NCI-H1436 treated with DMSO at 0.1 percent for 48 hours (cell line): ENCODE measurements at places on chromosomes 7 and 10.

DNA sequence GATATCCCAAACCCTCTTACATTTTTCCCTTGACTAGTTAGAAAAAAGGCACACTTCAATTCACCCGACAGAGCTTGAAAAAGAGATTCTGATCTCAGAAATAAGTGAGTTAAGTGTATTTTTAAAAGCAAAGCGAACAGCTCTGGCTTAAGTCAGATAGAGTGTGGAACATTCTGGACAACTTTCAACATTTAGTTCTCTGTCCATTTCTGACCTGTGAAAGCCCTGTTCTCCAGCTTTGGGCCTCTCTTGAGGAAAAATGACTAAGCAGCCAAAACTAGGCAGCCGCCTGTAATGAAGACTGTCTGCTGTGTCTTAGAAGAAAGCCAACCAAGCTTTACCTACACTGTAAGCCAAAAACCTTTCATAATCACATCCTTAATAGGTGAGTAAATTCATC, 50.5 kb downstream of the CDK6 start:
- no peak for DNase-seq

- no peak for DNase-seq
Measured at GRCh38 chr10:5563991-5564536, 39.3 kb downstream of the CALML3 start.

DNA sequence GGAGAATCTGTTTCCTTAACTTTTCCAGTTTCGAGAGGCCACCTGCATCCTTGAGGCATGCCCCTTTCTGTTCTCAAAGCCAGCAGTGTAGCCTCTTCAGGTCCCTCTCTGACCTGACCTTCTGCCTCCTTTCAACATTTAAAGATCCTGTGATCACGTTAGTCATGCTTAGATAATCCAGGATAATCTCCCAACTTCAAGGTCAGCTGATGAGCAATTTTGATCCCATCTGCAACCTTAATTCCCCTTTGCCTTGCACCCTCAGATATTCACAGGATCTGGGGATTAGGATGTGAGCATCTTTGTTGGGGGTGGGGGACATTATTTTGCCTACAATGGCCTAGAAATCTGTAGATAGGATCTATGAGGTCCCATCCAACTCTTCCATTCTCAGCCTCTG, 8.0 kb downstream of the HKDC1 start:
- DNase-seq, result no peak

GRCh38 chr7:137986252-137987017, 15.5 kb downstream of the CREB3L2 start:
- no peak for DNase-seq

DNA sequence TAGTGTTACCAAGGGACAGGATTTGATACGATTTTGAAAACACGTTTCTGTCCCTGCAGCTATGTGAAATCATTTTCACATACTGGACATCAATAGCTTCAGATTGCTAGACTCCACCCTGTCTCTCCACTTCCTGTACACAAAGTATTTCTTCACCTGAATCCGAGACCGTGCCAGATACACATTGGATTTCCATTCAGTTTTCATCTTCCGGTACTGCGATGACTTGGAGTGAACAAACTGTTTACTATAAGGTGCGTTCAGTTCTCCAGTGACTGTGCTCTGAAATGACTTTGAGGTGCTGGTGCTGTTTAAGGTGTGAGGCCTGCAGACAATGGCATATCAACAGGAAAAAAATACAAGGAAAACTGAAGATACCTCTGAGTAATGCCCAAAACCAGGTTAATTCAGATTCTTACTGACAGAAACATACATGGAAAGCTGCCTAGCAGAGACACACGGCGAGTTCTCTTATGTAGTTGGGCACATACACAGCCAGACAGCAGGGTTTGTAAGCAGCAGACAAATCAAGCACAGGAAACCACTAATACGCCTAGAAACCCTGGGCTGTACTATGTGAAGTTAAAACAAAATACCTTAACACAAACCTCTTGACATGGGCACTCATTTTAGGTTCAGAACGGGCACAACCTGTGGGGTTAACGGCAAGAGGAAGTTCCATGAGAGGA, 119.2 kb downstream of the GALNT11 start:
- DNase-seq, result no peak
